ENCODE measurements at places on chromosomes 7 and 10.
A peak's percentile ranks its signal among the peaks of the same experiment; 100 is the strongest.

- ATAC-seq = no peak
Measured at GRCh38 chr7:74473116-74473515, 19.4 kb downstream of the GTF2IRD1 start.

DNA sequence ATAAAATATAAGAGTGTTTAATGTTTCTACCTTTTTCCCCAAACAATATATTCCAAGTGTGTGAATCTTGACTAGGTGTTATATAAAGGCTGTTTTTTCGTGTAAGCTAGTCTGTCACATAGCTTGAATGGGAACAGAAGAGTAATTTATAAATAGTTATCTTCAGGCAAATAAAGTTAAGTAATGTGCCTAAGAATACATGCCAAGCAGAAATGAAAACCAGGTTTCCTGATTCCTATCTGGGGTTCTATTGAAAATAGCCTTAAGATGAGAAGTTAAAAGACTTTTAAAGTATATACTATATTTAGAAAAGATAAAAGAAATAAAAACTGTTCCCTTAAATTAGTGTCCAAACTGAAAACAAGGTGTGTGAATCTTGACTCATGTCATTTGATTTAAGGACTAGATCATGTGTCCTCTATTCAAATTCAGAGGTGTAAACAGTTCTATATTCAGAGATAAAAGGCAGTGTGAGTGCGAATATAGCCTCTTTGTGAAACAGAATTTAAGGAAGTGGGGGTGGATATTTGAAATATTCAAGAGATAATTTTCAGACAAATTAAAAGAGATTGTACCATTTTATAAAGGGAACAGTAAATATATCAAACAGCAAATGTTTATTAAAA lies 247.5 kb downstream of the THSD7A start:
- no peak for ATAC-seq

GRCh38 chr7:69864822-69865221 lies 266.5 kb downstream of the AUTS2 start:
- no peak for ATAC-seq

DNA sequence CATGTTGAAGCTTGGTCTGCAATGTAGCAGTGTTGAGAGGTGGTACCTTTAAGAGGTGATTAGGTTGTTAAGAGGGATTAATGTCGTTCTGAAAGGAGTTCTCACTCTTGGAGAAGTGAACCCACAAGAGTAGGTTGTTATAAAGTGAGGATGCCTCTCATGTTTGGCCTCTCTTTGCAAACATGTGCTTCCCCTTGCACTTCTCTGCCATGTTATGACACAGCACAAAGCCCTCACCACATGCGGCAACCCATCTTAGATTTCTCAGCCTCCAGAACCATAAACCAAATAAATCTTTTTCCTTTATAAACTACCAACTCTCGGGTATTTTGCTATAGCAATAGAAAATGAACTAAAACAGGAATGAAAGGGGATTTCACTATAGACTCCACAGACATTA lies 66.3 kb downstream of the KMT2C start:
- ATAC-seq = no peak

GRCh38 chr10:26869528-26869927 lies 8.8 kb upstream of the ABI1 start:
- no peak for ATAC-seq

- ATAC-seq = no peak
Measured at GRCh38 chr10:74934100-74934812, 107.9 kb downstream of the KAT6B start.

- no peak for ATAC-seq
Measured at GRCh38 chr7:145347271-145347670, 511.4 kb upstream of the TPK1 start.

- ATAC-seq = no peak
Measured at GRCh38 chr10:122640921-122641320, 58.7 kb downstream of the C10orf120 start.

DNA sequence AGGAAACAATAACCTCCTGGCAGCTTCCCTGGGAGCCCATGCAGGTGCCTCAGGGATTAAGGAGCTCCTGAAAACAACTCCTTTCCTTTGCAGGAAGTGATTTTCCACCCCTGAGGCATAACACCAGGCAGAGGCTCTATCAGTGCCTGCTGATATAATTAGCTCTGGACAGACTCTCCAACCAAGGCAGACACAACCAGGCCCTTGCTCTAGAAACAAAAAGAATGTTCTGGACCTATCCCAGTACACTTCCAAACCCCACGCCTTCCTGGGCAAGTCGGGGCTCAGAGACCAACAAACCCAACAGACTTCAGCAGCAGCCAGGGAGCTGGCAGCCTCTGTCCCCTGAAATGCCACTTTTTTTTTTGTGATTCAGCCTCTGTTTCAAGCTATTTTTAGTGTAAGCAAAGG lies 247.1 kb downstream of the KCNMA1 start:
- ATAC-seq = no peak

DNA sequence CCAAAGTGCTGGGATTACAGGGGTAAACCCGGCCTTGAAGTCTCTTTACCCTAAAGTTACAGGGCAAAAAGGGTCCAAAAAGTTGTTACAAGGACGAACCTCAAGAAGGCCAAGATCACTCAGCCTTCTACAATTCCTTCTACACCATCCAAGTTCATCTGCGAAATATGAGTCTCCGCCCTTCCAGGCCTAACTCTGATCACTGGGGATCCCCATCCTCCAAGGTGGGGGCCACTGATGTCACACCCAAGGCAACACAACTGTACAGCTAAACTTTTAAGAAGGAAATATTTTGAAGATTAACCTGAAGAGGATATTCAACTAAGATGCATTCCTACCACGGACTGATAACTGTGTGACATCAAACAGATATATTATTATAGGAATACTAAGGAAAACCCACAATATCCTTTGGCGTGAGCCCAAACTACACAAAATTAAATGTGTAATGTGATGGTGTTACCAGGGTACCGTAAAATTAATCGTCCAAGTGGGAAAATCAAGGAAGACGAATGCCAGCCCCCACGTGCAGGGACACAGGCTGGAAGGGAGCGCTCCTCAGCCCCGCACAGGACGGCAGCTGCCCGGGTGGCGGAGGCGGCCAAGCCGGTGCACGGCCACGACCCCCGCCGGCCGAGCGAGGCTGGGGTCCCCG lies 1.0 kb downstream of the PAXIP1 start:
- peak; percentile 2 for ATAC-seq

DNA sequence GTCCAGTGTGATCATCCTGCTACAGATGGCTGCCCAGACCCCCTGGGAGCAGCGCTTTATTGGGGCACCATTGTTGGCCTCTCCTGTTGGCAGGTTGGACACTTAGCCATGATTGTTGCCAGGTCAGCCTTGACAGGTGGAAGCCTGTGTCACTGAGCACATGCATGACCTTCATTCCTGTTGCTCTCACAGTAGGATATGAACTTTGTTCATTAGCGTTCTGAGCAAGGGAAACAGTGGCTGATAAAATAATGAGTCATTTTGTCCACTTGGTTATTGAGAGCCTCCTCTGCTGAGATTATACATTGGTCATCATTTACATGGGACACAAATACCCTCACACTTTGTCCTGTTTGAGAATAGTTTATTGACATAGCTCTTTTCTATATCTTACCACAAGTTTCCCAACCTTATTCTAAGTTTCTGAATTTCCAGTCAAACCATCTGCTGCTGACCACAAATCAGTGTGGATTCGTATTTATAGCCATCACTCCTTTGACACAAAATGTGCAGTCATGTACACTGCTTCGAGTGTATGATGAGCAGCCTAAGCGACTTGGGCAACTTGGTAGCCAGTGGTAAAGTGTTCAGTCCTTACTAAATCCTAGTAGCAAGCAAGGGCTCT lies 102.6 kb downstream of the TPST1 start:
- no peak for ATAC-seq

GRCh38 chr10:69515699-69516259 lies 57.4 kb downstream of the NEUROG3 start:
- peak; percentile 54 for ATAC-seq

DNA sequence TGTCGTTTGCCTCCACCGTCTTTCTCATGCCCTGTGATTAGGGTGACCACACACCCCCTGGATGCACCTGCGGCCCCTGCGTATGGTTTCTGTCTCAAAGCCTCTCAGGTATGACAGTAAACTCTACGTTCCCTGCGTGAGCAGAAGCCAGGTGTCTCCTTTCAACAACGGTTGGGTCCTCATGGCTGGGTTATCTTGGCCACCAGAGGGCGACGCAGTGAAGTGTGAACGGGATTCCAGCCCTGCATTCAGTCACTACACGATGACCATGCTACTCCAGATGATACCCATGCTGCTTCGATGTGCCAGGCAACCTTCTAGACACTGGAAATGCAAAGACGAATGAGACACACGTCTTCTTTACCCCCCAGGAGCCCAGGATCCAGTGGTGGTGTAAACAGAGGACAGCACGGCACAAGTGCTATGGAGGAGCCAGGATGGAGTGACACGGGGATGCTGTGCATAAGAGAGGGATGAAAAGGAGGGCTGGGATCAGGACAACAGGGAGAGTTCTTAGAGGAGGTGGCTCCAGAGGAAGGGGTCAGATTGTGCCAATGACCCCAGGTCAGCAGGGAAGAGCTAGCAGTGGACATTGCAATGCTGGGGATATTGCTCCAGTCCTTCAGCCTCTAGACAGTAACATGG lies 228.1 kb upstream of the PFKP start:
- ATAC-seq = peak; percentile 81
